Left hindlimb (tissue), 1 donor: ENCODE measurements at places on chromosomes 11 and 22.

DNA sequence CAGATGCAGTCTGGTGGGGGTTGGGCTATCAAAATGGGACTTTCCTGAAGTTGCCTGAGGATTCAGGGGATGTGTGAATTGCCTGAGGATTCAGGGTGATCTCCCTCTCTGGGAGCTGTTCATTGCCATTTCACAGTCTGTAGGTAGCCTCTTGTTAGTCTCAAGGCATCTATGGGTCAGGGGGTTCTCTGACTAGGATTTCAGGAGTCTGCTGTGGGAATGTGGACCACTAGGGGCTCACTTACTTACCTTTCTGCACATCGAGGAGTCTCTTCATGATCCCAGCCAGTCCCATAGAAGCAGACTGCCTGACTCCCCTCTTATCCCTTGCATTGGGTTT, 54.0 kb downstream of the KCNQ1OT1 start:
- no peak for DNase-seq

DNA sequence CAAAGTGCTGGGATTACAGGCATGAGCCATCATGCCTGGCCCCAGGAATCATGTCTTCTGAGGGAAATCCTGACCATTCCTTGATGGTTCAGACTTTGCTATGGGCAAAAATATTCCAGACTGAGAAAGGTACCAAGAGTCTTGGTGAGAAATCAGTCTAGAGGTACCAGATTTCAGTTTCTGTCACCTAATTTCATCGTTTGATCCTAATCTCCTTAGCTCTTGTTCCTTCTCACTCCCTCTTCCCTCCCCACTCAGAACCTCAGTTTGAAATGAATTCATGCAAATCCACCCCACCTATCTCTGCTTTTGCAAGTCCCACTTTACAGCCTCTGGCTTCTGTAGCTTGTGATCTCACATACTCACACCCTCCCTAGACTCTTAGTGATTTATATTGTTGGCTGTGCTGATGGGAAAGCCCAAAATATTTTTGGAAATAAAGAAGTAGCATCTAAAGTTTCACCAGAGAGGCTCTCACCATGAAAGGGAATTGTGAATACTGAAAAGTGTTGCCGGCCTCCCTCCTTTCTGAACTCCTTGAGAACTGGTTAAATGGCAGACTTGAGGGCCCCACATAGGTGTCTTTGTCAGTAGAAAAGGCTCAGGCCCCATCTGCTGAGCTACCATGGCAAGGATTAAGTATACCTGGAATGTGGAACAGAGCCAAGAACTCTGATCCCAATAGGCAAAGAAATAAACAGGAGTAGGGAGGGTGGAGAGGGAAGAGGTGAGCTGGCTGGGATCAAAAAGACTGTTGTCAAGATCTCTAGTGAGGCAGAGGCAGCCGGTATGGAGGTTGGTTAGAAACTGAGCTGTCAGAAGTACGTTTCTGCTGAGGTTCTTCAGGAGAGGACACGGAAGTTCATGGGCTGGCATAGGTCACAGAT, 190.5 kb upstream of the MTMR2 start:
- DNase-seq: no peak

DNA sequence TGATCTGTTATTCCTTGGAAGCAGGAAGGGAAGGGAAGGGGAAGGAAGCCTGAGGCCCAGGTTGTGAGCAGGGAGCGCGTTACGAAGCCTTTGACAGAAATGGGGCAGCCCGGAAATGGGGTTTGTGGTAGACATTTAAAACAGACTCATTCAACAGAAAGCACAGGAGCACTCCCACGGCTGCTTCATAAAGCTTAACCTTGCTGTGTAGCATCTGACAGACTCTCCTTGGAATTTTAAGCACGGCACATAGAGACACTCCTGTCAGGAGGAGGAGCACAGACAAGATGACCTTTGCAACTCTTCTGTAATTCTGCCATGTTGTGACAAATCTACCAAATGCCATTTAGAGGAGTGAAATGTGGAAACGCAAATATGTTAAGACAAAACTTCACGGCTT, 131.6 kb downstream of the FBXO7 start:
- DNase-seq: no peak

GRCh38 chr11:61654397-61654829, 25.8 kb upstream of the DAGLA start:
- no peak for DNase-seq

DNA sequence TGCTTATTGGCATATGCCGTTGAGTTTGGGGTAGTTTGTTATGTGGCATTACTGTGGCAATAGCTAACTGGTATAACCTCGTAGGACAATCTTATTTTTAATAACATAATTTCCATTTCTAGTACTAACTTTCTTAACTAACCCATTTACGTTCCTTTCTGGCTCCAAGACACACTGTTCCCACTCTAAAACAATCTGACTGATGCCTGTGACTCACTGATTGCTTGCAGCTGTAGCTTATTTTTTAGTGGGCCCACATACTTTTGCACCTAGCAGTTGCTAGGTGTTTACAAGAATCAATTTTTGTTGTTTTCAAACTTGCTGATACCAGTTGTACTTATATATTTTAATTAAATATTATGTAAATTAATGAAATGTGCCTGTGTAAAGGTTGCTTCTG, 52.2 kb downstream of the FAT3 start:
- DNase-seq: no peak

- no peak for DNase-seq
Measured at GRCh38 chr22:38941488-38941987, 15.9 kb upstream of the APOBEC3A start.

GRCh38 chr11:58739725-58740430, 8.1 kb upstream of the GLYAT start:
- no peak for DNase-seq

GRCh38 chr11:59899532-59899931, 20.9 kb downstream of the OOSP3 start:
- no peak for DNase-seq

DNA sequence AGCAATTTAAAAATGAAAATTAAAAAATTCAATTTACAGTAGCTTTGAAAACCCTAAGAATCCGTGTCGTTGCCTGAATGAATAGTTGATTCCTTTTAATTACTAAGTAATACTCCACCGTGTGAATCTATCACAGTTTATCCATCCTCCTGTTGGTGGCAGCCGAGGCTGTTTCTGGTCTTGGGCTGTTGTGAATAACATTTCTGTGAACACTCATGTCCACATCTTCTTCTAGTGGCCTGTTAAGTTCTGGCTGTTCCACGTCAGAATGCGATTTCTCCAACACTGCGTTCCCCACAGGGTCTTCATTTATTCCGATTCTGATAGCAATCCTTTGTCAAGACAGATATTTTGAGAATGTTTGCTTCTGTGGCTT, 223.0 kb downstream of the TBC1D22A start:
- no peak for DNase-seq

GRCh38 chr11:66815646-66816045, 27.6 kb upstream of the RCE1 start:
- DNase-seq: no peak

DNA sequence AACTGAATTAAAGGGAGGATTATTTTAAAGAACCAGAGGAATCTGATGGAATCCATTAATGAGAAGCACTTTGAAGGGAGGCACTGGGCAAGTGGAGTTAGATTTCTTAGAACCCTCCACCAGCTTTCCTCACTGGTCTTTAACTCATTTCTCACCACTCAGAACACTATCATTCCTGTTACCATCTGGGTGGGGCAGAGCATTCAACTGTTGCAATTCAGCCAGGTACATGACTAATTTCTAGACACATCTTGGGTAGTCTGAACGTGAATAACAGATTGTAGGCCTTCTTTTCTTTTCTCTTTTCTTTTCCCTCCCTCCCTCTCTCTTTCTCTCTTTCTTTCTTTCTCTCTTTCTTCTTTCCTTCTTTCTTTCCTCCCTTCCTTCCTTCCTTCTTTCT, 15.5 kb upstream of the MMP1 start:
- no peak for DNase-seq

GRCh38 chr11:14673824-14674405, 30.3 kb downstream of the PDE3B start:
- no peak for DNase-seq

DNA sequence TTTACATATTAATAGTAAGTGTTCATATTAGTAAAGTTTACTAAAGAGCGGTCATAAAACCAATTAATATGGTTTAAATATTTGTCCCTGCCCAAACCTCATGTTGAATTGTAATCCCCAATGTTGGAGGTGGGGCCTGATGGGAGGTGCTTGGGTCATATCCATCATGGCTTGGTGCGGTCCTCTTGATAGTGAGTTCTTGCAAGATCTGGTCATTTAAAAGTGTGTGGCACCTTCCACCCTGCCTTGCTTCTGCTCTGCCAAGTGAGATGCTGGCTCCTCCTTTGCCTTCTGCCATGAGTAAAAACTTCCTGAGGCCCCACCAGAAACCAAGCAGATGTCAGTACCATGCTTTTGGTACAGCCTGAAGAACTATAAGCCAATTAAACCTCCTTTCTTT, 54.8 kb upstream of the OLFML1 start:
- DNase-seq: no peak

DNA sequence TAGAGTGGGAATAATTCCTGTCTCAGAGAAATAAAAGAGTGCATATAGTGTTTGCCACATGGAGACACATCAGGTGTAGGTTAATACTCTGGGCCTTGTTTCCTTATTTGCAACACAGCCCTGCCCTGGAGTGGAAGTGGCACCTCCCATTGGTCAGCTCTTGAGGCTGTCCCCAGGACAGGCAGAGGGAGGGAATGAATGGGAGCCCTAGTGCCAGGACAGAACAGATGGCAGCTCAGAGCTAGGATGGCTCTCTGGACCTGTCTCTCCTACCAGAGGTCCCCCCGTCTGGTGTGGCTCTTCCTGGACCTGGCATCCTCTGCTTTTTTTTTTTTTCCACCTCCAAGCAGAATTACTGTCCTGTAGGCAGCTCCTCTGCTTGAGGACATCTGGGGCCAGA, 35.6 kb downstream of the LIMK2 start:
- no peak for DNase-seq

DNA sequence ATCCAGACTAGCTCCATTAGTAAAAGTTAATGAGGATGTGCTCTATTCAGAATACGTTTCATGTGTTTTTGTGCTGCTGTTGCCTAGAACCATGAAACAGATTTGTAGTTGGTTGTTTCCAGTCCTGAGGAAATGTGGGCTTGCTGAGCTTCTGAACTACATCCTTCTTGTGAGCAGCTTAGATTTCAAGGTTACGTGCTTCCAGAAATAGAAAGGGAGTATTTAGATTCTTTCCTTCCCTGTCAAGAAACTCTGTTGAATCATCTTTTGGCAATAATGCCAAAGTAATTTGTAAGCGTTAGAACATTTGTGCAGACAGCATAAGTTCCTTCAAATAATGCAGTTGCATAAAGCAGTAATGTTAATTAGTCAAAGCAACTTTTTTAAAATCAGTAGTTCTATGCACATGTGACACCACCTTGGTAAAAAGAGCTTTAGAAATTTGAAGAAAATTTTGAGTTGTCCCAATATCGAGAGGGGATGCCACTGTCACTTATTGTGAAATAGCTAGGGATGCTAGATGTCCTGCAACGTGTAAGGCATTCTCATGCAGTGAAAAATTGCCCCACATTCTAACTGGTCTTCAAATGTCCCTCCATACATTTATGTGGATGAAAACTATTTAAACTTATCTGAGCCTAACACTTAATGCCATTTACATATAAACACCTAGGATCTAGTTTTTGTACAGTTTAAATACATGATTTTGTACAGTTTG, 169.6 kb downstream of the ETS1 start:
- no peak for DNase-seq

GRCh38 chr11:18063125-18063524, 17.1 kb upstream of the TPH1 start:
- DNase-seq: no peak

DNA sequence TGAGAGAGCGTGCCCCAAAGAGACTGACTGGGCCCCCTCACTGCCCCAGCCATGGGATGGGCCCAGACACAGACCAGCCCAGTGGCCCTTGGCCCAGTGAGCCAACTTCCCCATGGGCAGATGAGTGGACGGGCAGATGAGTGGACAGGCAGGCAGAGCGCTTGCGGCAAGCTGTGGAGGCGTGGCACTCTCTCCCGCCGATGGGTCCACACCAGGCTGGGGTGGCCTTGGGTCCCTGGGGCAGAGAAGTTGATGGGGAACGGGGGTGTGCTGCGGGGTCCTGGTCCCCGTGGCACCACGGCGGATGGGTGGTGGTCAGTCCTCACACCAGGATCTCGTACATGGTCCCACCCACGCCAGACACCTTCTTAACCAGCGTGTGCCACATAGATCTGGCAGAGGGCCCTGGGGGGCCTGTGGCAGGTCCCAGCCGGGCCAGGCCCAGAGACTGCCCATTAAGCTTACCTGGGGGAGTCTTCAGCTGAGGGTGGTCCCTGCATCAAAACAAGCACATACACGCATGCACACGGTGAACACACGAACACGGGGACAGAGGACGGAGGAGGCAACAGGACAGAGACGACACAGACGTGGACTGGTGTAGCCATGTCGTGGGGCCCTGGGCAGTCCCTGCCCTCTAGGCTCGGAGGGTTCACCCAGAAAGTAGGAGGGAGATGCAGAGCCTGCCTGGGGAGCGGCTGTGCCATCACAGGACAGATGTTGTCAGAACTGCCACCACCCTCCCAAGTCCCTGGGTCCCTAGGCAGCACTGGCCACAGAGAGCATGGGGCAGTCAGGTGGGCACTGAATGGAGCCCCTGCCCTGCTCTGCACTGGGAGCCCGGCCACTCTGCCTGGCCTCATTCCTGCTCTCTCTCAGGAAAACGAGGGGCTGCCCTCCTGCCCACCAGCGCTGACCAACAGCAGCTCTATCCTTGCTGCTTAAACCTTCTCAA, 182.2 kb downstream of the IGLL1 start:
- DNase-seq: no peak

GRCh38 chr11:6545917-6546605, 49.0 kb downstream of the DNHD1 start:
- no peak for DNase-seq

DNA sequence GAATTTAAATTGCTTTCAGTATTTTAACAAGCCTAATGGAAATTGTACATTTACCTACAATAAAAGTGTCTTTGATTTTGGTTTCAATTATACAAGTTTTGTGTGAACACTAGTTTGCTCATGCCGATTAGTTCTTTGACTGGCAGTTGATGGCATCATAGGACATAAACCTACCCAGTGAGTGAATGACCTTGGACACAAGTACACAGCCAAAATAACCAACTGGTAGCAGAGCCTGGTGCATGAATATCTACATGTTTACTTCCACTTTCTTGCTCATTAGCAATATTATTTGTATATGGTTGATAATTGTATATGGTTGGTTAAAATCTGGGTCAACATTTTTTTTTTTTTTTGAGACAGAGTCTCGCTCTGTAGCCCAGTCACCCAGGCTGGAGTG, 37.8 kb downstream of the STIM1 start:
- no peak for DNase-seq

- no peak for DNase-seq
Measured at GRCh38 chr11:44535191-44535980, 30.1 kb upstream of the CD82 start.

DNA sequence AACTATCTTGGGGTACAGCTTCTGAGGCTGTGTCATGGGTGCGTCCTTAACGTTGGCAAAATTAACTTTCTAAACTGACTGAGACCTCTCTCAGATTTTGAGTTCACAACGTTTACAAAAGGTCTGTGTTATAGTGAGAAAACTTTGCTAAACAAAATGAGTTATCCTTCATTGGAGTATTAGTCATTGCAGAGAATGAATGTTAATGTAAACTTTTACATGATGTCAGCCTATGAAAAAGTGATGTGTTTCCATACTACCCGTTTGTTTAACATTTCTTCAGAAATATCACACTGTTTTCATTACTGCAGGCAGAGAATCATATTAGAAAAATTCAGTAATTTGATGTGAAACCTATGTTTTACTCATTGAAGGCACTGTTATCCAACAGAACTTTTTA, 32.1 kb downstream of the HSD17B12 start:
- DNase-seq: no peak

- DNase-seq: no peak
Measured at GRCh38 chr11:118000067-118000849, 14.1 kb downstream of the IL10RA start.
